ENCODE measurements at places on chromosomes 12 and 14. TPM values are rescaled to one million over a fixed set of nuclear protein-coding genes. Genes with fewer than 3 reads are reported as not detected.

Gene BMAL2
- 54.4 TPM for total RNA-seq

Gene GZMH
- not detected for total RNA-seq

Gene MDP1
- total RNA-seq, result 16.1 TPM

Gene SERPINA1
- total RNA-seq, result 3.2 TPM

Measured in diencephalon (tissue), 1 donor.